HS-27A (cell line): ENCODE measurements at places on chromosomes 3 and 15.
A peak's percentile ranks its signal among the peaks of the same experiment; 100 is the strongest.

DNA sequence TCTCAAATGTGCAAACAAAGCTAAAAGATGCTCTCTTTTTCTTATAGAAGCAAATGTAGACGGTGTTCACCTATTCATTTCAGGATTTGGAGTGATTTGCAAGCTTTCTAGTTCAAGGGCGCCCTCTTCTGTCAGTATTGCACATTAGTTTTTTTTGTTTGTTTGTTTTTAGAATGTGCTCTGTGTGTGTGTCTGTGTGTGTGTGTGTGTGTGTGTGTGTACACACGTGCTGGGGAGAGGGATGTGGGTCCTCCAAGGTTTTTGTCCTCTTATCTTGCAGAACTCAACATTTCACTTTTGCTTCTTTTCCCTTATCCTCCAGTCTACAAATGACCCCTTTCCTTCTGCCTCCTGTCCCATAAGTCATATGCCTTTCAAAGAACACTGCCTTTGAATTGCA, 23.5 kb downstream of the DNAH1 start:
- DNase-seq, result peak; percentile 42

DNA sequence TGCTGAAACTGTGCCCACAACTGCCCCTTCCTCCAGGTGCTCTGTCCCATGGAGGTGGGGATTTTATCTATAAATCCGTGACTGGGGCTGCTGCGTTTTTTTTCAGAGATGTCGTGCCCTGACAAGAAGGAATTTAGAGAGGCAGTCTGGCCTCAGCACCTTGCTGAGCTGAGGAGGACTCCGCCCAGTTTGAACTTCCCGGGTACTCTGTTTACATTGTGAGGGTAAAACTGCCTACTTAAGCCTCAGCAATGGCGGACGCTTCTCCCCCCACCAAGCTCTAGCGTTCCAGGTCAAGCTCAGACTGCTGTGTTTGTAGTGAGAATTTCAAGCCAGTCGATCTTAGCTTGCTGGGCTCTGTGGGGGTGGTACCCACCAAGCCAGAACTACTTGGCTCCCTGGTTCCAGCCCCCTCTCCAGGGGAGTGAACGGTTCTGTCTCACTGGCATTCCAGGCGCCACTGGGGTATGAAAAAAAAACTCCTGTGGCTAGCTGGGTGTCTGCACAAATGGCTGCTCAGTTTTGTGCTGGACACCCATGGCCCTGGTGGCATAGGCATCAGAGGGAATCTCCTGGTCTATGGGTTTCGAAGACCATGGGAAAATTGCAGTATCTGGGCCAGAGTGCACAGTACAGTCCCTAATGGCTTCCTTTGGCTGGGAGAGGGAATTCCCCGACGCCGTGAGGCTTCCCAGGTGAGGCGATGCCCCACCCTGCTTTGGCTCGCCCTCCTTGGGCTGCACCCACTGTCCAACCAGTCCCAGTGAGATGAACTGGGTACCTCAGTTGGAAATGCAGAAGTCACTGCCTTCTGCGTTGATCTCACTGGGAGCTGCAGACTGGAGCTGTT, 68.5 kb upstream of the SGO1 start:
- no peak for DNase-seq

DNA sequence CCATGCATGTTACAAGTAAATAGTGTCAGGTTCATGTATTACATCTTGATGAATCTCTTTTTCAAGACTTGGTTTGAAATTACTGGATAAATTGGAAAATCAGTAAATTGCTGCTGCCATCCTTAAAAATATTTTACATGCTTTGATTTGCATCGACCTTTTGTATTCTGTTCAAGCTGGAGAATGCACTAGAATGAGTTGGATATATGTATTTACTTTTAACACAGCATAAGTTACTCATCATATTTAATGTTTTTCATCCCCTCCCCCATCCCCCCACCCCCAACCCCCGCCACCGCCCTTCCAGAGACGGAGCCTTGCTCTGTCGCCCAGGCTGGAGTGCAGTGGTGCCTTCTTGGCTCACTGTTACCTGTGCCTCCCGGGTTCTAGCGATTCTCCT, 16.8 kb downstream of the UBE2E1 start:
- no peak for DNase-seq

DNA sequence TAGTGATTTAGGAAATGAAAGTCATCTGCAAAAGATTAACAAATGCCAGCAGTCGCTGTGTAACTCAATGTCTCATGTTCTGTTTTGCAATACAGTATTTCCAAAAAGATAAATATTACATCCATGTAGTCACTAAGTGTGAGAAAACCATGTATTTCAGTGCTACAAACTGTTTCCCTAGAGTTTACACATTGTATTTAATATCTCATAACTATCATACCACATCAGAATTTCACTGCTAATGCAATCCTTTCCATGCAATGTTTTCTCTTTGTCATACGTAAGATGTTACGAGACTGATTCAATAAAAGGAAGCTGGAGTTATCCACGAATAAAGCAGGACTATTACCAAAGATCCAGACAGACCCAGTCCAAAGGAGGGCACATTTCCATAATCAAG, 269.4 kb downstream of the GBE1 start:
- no peak for DNase-seq

DNA sequence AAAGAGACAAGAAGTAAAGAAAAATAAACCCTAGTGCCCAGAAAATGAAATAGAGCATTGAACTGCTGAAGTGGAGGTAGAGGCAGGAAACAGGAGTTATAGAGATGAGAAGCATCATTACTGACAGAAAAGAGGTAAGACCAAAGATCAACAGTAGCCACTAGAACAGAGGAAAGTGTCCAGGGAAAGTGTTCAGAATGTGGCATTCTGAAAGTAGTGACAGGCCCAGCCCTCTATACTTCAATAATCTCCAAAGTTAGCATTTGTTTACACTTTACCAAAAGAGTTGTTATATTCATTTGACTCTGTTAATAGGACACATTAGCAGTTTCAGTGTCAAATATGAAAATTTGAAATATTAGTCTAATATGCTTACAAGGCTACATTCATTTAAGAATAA, 727.1 kb upstream of the NECTIN3 start:
- no peak for DNase-seq

- no peak for DNase-seq
Observed at GRCh38 chr15:90674476-90674875, 42.7 kb upstream of the BLM start.

DNA sequence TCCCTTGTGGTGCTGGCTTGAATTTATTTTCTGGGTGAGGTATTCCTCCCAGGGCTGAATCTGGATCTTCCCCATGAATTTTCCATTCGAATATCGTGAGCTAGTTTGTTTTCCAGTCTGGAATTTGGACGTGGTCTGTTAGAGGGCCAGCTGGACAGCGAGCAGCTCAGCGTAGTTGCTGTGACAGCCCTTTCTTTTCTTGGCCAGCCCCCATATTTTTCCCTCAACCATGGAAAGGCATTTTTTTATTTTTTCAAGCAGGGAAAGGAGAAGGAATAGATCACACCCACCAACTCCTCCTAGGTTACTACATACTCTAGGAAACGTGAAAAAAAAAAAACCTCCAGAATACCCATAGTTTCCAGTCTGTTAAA, 152.0 kb downstream of the KLHL25 start:
- no peak for DNase-seq

DNA sequence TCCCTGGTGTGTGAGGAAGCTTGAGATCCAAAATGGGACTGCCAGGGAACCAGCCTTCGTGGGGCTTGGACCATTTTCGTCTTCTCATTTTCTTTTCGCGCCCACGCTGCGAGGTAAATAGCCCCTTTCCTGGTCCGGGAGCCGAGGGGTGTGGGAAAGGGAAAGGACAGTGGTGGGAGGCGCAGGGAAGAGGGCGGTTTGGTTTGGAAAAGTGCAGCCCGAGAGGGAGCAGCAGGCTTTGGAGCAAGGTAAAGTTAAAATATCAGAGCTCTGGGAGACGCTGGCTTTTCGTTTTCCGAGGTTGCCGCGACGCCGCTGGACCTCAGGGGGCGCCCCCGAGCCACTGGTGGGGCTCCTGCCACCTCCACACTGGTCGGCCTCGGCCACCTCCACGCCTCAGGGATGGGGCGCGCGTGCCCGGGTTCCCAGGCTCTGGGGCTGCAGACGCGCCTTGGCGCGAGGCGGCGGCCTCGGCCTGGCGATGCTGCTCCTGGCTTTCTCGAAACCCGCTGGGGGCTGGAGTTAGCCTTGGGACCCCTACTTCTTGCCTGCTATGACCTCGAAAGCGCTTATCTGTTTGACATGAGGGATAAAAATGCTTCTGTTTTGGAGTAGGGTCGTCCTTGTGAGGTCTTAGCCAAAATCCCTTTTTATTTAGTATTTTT, 3.2 kb downstream of the PTPRG start:
- no peak for DNase-seq
